ENCODE measurements at places on chromosomes 3 and 15. TPM values are rescaled to one million over a fixed set of nuclear protein-coding genes. Genes with fewer than 3 reads are reported as not detected.

The TNIK gene
- 21.7 TPM for total RNA-seq

The DNASE1L3 gene
- 3.8 TPM for total RNA-seq

The PLAAT1 gene
- not detected for total RNA-seq

The ATP13A5 gene
- total RNA-seq = not detected

The TRIM59 gene
- 5.3 TPM for total RNA-seq

The FMN1 gene
- total RNA-seq = 26.9 TPM

GRCh38 chr3:132071043-132071442, 36.2 kb upstream of the CPNE4 start:
- no peak for DNase-seq

GRCh38 chr15:68051109-68051508, 3.0 kb upstream of the PIAS1 start:
- no peak for DNase-seq

DNA sequence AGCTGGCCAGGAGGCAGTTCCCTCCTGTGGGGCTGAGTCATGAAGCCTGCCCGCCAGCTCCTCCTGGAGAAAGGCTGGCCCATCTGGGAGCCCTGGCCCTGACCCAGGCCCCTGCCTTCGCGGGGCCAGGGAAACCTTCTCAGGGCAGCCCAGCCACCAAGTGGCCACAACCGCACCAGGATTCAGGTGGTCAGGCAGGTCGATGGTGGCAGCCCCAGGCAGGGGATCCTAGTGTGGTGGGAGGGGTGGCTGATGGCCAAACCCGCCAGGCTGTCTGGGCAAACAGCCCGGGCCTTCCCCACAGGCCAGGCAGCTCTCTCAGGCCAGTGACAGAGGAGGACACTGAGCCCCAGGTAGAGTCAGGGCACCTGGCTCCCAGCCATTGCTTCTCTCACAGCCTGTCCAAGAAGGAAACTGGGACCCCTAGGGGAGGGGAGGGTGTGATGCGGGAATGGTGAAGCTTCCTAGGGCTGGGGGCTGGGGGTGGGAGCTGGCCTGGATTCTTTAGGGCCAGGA, 1.2 kb downstream of the TWF2 start:
- peak; percentile 60 for DNase-seq

- no peak for DNase-seq
Observed at GRCh38 chr15:69272891-69273290, 25.8 kb upstream of the PAQR5 start.

DNA sequence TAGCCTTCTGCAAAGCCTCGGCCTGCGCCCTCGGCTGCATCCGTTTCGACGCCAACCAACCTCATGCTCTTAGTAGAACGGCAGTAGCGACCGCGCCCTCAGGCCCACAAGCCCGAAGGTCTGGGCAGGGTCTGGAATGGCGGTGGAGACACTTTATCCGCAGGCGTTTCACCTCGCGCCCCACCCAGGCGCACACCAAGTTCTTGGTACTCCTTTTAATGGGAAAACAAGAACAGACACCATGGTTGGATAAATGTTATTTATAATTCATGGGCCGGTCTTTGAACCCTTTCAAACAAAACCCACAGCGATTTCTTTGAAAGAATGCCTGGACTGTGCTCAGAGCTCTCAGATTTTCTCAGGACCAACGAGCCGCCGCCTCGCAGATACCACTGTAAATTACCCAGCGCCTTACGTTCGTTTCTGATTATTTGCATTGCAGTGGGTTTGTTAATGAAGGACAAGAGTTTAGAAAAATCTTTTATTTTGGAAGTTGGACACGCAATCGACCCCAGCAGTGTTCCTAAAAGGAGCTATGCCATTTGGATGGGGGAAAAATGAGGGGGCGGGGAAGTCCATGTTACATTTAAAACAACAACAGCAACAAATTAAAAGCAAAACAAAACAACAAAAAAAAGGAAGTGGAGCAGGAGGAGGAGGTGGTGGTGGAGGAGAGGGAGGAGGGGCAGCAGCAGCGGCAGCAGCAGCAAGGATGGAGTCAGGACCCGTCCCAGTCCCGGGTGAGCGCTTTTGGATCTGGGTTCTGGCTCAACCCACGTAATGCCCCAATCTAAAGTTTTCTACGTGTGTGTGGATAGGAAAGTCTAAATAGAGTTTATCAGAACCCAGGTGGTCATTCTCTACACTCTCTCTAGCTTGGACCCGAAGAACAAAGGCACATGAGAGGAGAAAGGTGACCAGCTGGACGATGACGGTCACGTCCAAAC, 993 bp upstream of the ISL2 start:
- no peak for DNase-seq

DNA sequence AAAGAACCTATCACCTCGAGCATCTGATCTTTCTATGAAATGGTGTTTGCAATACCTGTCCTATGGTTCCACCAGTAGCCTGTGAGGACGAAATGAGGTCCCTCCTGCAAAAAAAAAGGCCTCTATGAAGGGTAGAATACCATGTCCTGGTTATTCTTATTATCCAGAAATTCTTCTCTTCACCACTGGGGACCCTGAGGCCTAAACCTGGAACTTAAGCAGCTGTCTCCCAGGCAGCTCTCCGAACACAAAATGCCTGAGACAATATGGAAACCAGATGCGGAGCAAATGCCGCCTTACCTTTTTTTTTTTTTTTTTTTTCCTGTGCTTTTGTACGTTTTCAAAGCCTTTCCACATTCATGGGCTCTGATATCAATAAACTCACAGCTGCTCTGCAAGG, 62.1 kb upstream of the WNT5A start:
- DNase-seq = no peak

DNA sequence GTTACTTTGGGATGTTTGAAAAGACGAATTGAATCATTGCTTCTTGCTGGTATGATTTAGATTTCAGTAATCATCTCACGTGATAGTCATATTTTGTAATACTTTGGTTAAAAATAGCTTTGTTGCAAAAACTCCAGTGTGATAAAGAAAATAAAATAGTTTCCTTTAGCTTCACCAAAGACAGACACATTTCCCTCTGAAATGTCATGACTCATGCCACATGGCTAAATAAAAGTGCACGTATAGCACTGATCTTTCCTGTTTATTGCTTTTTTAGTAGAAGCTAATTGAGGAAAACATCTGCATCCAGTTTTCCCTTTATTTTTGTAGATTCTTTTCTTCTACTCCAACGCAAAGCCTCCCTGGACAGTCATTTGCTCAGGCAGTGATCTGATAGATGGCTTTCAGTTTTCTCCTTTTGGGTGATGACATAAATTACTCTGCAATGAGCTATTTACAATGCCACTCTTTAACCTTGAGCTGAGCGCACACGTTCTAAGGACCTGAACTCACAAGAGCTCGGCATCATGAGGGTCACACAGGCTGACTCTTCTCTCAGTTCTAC, 84.9 kb downstream of the ARNT2 start:
- no peak for DNase-seq

GRCh38 chr15:98853617-98854420, 153.8 kb downstream of the PGPEP1L start:
- DNase-seq = no peak

DNA sequence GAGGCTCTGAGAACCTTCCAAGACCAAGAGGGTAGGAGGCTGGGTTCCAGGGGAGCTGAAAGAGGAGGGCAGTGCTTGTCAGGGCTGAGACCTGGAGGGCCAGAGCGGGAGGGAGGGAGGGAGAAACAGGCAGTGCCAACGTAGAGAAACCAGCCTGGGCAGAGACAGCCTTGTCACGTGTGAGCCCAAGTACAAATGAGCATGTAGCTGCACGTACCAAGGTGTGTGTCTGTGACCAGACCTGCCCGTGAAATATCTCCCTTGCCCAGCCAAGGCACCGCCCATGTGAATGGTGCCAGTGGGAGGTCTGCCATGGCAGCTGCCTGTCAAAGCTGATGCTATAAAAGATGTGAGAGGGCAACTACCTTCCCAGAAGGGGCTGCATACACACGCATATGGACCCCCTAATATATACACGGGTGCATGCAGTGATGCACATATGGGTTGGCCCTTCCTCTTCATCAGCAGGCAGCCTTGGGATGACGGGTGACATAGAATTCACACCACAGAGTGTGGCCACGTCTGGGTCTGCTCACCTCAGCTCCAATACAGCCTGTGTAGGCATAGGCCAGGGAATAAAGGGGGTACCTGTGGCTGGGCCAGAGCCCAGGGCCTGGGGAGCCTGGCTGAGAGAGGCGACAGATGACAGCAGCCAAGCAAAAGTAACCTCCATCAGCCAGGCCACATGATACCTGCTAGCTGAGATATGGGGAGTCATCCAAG, 7.8 kb upstream of the CTDSPL start:
- no peak for DNase-seq

GRCh38 chr3:179192542-179192941, 44.4 kb downstream of the PIK3CA start:
- DNase-seq = no peak

DNA sequence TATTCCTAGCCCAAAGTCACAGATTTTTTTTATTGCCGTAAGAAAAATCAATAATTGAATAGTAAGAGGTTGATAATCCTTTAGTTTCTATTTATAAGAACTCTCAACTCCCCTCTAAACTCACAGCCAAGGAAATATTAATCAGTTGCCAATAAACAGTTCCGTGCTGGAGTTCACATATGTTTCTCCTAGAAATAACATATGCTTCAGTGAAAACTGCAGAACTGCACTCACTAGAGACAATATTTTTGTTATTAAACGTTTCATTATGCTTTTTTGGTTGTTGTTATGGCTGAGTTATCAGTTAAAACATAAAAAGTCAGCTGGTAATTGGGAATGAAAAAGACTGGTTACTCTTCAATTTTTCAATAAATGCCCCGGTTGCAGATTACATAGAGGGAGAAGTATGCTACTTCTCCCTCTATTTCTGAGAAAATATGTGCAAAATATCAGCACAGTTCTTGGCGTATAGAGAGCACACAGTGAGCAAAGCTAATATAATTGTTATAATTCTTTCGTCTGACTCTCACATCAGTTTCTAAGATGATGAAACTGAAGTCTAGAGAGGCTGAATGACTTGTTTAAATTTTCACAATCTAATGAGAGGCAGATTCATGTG, 781.2 kb upstream of the GRM7 start:
- DNase-seq = no peak

DNA sequence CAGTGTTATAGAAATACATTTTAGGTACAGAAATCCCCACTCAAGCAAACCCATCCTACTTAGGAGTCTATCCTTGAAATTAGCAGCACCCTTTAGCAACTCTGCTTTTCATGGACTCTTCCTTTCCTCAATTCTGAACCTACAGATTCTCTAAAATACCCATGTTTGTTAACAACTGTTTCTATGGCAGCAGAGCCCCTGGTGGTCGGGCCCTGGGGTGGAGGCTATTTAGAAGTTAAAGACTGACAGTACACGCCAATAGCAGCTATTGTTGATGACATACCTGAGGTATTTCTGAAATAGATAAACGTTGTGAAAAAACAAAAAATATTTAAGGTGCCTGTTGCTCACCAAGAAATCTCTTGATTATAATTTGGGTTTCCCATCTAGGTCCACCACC, 23.4 kb upstream of the NRG4 start:
- no peak for DNase-seq

DNA sequence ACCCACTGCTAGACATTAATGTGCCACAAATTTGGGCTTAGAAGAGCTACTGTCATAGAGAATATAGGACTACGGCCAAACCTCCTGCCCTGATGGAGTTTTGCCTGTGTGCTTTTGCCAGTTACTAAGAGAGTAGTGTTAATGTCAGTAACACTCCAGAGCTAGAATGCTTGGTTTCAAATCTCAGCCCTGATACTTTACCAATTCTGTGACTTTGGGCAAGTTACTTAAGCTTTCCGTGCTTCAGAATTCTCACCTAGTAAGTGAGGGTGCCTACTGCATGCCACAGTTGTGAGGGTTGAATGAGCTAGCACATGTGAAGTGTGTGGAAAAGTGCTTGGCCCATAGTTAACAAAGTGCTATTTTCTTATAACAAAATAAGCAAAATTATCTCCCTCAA, 10.9 kb upstream of the ITGA11 start:
- DNase-seq = no peak

- DNase-seq = no peak
Observed at GRCh38 chr3:147409143-147410115, at the start of gene ZIC1. ZIC1 (plus strand) TSS chr3:147409365; CDS start chr3:147410113, 748 bp downstream.

DNA sequence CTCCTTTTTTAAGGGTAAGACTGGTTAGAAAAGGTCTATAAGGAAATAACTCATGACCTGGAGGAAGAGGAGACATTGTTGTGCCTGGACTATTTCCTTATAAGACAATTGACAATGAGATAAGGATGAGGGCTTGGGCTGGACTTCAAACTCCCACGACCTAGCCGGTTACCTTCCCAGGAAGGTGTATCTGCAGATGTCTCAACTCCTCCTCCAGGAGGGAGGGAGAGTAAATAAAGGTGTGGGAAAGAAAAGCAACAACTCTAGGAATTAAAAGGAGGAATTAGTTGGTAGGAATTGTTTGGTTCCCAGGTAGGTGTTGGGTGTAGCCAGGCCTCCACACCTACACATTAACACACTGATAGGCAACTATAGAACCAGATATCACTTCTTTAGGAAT, 97.8 kb upstream of the TBL1XR1 start:
- no peak for DNase-seq

DNA sequence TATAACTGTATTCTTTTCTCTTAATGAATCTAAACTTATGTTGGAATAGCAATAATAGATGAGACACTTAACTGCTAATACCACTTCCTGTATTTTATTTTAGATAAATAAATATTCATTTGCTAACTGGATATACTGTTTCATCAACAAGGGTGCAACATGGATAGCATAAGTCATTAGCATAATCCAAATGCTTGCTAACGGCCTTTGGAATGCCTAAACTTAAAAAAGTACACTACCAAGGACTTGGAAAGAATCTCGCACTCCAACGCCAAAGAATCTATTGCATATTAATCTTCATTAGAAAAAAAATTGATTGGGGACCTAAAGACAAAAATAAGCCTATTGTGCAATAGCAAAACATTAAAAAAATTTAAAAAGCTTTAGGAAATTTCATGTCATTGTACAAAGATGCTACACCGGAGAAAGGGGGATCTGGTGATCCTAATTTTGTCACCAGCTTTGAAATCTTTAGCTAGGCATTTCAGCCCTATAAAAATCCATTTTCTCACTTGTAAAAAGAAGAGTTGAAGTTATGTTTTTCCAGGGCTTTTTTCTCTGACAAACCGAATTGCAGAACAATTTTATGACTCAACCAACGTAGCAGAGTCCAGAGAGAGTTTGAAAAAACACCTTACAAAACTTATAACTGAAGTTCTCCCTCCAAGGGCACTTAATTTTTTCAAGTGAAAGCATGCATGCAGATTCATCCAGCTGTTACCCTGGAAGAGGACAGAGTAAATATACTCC, 4.1 kb downstream of the VGLL3 start:
- DNase-seq = no peak

DNA sequence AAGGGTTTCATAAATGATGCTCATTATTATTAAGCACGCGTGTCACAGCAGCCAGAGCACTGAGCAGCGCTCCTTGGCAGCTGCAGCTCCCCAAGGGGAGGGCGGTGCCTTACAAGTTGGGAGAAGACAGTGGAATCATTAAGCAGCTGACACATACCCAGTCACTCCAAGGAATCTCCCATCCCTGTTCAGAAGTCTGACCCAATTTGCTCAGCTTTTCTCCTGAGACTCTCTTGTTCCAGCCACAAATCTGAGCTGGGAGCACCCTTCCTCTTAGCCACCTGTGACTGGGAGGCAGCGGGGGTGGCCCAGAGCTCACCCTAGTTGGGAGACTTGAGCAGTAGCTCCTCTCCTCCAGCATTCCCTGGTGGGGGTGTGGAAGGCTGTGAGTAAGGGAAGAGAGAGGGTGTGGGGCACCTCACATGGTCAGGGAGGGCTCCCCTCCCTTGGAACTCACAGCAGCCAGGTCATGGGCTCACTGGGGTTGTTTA, 64.3 kb downstream of the DUT start:
- no peak for DNase-seq
